ENCODE measurements at places on chromosomes 16 and 17.

DNA sequence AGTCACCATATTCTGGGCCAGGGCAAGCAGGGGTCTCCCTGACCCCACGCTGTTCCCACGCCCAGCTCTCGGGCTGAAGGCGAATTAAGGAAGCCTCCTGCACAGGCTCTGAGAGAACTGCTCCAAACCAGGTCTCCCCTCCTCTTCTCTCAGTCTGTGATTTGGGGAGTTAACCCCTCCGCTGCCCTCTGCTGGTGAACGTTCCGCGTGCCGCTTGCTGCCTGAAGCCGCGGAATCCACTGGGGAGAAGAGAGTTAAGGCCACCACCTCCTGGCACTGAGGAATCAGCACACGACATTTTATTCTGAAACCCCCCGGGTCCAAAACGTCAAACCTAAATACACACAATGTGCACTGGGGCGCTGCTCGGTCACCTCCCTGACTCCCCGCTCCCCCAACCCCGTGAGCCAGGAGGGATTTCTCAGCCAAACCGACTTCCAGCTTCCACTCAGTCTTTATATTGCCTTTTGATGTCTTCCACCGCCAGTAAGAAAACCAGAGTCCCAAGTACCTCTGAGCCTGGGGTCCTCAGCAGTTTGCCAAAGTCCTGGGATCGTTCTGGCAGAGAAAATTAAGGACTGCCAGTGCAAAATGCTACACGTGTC is 54.4 kb upstream of the RCVRN start:
- DNase-seq, result peak; percentile 40

GRCh38 chr17:48723423-48724250 is 652 bp downstream of the PRAC2 start:
- no peak for DNase-seq

DNA sequence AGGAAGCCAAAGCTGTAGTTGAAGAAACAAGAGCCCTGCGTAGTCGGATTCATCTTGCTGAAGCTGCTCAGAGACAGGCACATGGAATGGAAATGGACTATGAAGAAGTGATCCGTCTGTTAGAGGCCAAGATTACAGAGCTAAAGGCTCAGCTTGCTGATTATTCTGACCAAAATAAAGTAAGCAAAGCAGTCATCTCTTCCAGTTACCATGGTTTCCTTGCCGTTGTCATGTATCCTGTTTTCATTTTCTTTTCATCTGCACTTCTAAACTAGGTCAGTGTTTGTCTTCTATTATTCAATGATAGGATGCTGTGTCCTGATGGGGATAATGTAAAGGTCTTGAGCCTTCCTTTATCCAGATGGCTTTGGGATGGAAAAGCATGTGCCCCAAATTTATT is 104.3 kb downstream of the STXBP4 start:
- DNase-seq, result no peak

DNA sequence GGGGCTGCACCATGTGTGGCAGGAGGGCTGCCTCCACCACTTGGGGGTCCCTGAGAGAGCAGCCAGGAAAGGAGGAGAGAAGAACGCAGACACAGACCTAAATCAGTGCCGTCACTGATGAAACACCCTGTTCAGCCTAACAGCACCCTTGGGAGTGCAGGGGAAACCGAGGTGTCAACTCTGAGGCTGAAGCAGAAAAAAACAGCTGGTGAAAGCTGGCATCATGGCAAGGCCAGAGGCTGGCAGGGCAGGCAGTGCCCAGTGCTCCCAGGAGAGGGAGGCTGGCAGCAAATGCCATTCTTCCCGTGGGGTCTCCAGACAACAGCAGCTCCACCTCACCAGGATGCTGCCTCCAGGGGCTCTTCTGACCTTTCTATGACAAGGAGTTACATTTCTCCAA is 23.1 kb downstream of the SPHK1 start:
- no peak for DNase-seq

- no peak for DNase-seq
These were observed 54.6 kb upstream of the CORO6 start for GRCh38 chr17:29677221-29677791.

DNA sequence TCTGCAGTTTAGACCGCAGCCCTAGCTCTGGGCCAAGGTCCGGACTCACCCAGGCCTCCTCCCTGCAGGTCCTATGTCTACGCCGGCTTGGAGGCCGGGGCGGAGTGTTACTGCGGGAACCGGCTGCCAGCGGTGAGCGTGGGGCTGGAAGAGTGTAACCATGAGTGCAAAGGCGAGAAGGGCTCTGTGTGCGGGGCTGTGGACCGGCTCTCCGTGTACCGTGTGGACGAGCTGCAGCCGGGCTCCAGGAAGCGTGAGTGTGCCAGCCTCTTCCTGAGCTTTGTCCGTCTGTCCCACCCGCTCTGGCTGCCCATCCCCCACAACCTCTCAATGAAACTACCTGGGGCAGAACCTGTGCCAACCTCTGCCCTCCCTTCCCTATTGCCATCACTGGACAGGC is 20.1 kb downstream of the WSCD1 start:
- no peak for DNase-seq

- no peak for DNase-seq
These were observed 45.4 kb downstream of the SNX20 start for GRCh38 chr16:50635505-50636392.

DNA sequence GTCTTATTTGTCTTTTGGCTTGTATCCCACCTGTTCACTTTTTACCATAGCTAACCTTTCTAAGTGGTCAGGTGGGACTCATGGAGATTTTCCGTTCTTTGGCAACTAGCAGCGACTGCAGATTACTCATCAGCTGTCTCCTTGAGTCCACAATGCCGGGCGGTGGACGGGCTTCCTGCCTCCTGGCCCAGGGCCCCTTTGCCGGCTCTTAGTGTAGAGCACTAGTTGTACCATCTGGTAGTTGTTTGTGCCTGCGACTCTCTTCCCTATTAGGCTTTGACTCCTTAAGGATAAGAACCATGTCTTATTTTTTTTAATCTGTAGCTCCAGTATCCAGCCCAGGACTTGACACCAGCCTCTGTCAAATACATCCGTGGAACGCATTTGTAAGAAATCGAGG is 399.9 kb downstream of the WWOX start:
- DNase-seq, result no peak

GRCh38 chr17:59844884-59845594 is 47.7 kb downstream of the TUBD1 start:
- peak; percentile 91 for DNase-seq

GRCh38 chr17:65228734-65229620 is 91.8 kb downstream of the RGS9 start:
- DNase-seq, result peak; percentile 24

- DNase-seq, result no peak
These were observed 125.5 kb upstream of the HSBP1 start for GRCh38 chr16:83682116-83682867.

GRCh38 chr17:46841561-46842379 is 9.6 kb upstream of the WNT9B start:
- no peak for DNase-seq

GRCh38 chr17:82980632-82981031 is 98.8 kb upstream of the METRNL start:
- no peak for DNase-seq

DNA sequence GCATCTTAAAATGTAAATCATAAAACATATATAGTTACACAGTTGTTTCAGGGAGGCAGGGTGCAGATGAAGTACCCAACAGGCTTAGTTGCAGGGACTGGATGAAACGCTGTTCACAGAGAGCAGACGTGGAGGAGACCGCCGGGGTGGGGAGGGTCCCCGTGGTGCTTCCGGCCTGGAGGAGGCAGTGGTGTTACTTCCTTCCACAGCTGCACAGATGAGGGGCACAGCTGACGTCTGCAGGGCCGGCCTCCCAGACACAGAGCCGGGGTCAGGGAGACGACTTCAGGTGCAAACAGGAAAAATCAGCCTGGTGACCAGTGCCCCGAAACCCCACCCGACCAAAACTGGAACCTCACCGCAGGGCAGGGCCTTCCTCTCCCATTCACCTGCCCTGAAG is 17.1 kb downstream of the SPIRE2 start:
- DNase-seq, result no peak

DNA sequence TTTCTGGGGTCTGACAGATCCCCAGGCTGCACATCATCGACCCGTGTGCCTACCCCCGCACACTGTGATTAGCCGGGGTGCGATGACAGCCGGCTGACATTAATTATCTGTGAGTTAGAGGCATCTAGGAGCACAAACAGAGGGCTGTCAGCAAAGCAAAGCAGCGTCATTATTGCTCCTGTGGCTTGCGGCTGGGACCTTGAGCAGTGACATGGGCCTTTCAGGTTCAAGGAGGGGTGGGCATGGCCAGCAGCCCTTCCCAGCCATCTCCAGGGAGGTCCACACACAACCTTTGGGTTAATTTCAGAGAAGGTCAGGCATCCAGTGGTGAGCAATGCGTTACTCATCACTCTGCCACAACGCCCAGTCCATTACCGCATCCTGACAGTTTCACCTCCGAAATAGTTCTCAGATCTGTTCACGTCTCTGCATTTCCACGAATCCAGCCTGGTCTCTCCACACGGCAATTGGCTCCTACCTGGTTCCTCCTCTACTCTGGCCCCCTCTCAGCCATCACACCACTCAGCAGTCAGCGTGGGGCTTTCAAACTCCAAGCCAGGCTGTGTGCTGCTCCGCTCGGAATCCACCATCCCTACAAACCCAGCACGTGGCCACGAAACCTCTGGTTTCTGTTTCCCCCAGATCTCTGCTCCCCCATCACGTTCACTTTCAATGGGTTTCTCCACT is 249.7 kb upstream of the C16orf82 start:
- peak; percentile 23 for DNase-seq

- DNase-seq, result no peak
These were observed 16.7 kb downstream of the SALL1 start for GRCh38 chr16:51134269-51134812.

DNA sequence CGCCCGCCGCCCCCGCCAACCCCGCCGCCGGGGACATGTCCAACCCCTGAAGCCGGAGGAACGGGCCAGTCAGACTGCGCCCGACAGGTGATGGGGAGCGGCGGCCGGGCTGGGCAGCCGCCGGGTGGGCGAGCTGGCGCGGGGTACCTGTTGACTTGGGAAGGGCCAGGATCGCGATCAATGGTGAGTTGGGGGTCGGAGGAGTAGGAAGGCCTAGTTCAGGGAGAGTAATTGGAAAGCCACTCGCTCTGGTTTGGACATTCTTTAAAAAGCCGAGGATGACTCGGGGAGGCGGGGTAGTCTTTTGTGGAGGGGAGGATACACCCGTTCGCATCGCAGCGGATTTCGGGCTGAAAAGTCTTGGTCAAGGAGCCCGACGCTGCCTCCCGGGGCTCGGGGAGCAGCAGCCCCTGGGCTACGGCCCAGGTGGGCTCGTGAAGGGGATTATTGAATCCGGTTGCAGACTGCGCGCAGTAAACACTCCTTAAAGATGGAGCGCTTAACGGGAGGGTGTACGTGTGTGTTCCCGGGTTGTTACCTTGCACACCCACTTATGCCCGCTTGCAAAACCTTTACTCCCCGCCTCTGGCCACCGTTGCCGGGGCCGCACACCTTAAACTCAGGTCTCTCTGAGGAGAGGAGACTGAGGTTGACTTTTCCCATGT is 123.8 kb downstream of the GOSR1 start:
- DNase-seq, result peak; percentile 22

DNA sequence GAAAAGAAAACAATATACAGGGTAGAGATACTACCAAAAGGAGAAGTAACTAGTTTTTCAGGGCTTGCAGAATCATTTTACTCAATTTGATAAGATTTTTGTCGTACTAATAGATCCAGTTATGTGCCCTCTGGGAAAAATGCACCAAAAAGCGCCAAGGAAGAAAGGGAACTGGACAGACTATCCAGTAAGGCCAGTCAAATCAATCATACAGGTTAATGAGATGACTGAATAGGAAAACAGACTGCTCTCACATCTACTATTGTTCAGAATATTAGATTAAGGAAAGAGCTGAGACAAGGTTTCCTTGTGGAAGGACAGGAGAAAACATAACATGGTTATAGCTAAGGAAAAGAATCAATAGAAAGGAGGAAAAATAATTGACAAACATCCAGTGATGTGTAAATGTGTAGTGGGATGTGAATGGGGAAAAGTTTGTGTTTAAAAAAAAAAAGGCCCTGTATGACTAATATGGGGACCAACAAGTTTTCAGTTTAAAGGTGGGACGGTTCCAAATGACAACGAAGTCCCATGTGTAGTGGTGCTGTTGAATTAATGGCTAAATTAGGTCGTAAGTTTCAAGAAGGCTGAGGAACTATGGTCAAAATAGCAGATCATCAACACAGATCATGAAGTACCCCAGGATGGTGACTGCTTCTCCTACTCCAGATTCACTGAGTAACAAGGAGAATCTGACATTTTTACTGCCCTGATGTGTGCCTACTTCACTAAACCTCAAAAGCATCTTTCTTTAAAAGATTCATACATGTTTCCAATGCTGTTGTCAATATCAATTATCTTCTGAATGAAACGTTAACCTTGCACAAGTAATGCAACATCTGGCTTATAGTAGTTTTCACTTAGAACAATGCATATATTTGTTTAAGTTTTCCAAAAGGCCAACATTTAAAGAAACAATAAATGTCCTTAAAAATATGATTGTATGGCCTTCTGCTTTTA is 40.7 kb downstream of the BRIP1 start:
- DNase-seq, result no peak

DNA sequence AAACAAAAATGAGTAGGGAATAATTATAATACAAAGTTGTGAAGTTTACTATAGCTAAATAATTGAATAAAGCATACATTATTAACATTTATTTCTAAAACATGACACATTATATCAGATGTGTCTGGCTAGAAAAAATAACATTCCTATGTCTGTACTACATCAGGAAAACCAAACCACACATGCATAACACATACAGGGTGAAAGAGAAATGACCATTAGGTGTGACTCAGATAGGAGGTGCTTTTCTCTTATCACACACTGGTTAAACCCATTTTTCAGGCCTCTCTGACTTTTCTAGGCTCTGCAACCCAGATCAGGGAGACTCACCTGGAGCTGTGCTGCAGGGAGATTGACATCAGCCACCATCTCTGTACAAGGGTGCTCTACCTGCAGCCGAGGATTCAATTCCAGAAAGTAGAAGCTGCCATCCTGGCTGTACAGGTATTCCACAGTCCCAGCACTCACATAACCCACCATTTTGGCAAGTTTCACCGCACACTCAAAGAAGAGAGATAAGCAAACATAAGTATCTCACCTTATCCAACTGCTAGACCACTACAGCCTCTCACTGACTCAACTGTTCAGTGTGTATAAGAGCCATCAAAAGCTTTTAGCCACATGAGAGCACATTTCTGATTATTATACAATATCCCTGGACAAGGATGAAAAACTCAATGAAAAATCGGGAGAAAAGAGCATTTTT is 116.6 kb upstream of the C17orf78 start:
- peak; percentile 52 for DNase-seq

DNA sequence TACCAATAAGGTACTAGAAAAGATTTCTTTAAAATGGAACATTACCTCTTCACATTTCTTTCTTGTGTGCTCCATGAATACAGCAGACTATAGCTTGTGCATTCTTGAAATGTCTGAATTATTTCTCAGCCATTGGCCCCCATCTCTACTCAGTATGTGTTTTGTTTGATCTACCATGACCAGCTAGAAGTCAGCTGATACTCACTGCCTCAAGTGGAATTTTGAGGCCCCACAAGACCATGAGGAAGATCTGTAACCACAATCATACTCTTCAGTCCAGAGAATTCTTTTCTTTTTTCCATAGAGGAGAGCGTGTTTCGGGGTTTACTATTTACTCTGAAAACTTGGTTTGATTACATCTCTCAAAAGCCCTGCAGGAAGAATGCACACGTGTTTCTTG is 319.1 kb downstream of the TOX3 start:
- no peak for DNase-seq

Data from astrocyte of the spinal cord (primary cell).